Activated CD4-positive, alpha-beta T cell treated with anti-CD3 and anti-CD28 coated beads, Interleukin-2, amount 10 ng/mL, durations not matched to agents 24 days and 14 days (primary cell): ENCODE measurements at places on chromosomes 5 and 9.

- no peak for DNase-seq
Measured at GRCh38 chr5:91016954-91017700, 366.0 kb downstream of the ARRDC3 start.

- DNase-seq, result no peak
Measured at GRCh38 chr9:84947412-84947972, 278.0 kb downstream of the NTRK2 start.

DNA sequence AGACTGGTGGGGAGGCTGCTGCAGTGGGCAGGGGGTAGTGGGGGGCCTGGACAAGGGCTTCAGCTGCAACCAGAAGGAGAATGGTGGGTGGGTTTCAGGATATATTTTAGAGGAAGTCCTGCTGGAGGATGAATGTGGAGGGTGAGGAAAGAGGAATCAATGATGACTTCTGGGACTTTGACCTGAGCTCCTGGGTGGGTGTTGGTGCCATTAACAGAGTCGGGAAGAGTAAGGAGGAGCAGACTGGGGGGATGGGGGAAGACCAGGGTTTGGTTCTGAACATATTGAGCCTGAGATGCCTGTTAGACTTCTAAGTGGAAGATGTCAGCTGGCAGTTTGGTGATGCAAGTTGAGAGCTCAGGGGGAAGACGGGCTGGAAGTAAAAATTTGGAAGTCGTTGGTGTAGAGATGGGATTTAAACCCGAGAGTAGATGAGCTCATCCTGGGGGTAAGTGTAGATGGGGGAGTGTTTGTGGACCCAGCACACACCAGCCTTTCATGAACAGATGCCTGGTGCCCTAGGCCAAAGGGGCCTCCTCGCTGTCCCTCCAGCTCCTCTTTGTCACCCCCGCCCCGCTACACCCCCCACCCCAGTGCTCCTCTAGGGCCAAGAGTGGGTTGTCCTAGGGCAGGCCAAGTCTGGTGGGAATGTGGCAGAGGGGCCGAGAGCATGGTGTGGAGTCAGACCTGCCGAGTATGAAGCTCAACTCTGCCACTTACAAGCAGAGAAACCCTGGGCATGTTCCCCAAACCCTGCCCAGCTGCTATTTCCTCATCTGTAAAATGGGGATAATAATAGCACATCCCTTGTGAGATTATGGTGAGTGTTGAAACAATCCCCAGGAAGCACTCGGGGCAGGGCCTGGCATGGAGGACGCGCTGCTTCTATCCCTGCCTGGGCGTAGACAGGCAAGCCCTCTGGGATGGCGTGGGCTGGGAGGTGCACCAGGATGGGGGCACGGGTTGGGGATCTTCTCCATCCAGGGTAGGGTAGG is 4.0 kb downstream of the DNM1 start:
- no peak for DNase-seq

- no peak for DNase-seq
Measured at GRCh38 chr5:140977003-140977402, 10.7 kb downstream of the PCDHAC2 start.

- DNase-seq, result no peak
Measured at GRCh38 chr9:84744195-84744594, 74.7 kb downstream of the NTRK2 start.

GRCh38 chr5:54758038-54758437 is 227.4 kb downstream of the ESM1 start:
- no peak for DNase-seq

DNA sequence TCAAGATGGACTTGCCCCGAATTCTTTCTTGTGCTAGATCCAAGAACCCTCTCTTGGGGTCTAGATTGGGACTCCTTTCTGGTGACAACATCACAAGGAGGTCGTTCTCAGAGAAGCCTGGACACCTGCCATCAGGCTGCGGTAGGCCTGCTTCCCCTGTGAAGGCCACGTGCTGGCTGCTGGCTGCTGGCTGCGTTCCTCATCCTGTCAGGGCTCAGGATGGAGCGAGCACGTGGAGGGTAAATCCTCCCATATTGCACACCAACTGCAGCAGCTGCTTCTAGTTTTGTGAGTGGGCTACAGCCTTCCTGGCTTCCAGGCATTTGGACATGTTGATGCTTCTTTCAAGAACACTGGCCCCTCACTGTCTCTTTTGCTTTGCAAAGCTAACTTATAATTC is 95.6 kb downstream of the HSPA4 start:
- DNase-seq, result peak; percentile 53

DNA sequence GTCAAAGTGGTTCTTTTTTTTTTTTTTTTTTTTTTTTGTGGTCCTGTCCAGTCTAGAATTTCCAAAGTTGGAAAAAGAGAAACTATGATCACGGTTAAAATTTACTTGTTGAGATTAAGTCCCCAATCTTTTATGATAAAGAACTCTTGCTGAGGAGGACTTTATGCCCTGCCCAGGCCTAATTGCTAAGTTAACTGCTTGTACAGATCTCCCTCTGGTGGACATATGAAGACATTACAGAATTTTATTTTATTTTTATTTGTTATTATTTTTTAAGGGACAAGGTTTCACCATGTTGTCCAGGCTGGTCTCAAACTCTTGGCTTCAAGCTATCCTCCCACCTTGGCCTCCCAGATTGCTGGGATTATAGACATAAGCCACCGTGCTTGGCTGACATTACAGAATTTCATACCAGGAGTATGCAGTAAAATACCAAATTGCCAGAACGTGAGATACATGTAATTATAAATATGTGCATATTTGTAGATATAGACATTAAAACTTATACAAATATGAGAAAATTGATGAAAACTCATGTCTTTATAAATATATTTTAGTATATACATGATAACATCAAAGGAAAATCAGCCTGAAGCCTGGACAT is 91.2 kb downstream of the RFK start:
- peak; percentile 64 for DNase-seq
